ENCODE measurements at places on chromosomes 3 and 15.

DNA sequence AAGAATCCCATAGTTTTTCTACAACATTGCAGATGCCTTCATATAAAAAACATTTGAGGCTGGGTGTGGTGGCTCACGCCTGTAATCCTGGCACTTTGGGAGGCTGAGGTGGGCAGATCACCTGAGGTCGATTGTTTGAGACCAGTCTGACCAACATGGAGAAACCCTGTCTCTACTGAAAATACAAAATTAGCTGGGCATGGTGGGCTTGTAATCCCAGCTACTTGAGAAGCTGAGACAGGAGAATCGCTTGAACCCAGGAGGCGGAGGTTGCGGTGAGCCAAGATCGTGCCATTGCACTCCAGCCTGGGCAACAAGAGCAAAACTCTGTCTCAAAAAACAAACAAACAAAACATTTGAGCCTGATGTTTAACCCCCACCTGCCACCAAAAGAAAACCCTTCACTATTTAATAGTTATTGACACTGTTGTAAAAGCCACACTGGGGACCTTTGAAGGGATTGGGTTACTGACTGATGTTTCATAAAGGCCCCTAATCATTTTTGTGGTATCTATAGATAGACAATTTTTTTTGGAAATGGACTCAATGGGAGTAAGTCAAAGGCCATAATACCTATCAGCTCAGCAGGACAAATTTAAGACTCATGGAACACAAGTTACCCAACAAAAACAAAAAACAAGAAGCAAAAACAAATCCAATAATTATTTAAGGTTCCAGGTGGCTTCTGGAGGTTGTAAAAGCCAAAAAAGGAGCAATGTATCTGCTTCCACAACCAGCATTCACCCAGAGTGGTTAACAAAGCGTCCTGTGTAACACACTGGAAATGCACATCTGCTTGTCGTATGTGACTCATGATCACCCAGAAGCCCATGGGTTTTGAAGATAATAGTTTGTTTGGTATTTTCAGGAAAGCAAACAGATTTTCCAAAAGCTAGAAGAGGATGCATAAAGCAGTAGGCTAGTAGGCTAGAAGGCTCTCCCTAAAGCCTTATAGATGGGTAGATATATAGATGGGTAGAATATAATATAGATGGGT lies 41.2 kb downstream of the CDCP1 start:
- DNase-seq, result peak; percentile 60

GRCh38 chr3:185796431-185797107 lies 28.3 kb downstream of the IGF2BP2 start:
- no peak for DNase-seq

DNA sequence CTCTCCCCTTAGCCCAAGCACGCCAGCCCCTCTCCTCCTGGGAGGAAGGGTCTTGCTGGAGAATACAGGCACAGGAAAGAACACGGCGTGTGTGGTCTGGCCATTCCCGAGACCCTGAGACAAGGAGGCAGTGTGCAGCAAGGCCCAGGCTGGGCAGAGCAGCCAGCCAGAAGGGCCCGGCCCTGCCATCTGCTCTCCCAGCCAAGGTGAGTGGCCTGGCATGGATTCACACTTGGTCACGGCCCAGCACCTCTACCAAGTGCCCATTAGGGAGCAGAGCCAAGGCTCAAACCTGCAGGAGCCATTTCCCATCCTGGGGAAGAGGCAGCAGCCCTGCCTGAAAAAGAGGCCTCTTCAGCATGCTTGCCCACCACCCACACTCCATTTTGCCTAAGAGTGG lies 28.6 kb downstream of the MEGF11 start:
- no peak for DNase-seq

- no peak for DNase-seq
Observed at GRCh38 chr3:157132341-157132740, 27.6 kb downstream of the CCNL1 start.

- DNase-seq, result no peak
Observed at GRCh38 chr3:53536282-53536681, 41.9 kb downstream of the CACNA1D start.

GRCh38 chr3:127762787-127763105 lies 59.6 kb downstream of the MGLL start:
- no peak for DNase-seq

- no peak for DNase-seq
Observed at GRCh38 chr3:25338158-25338725, 89.8 kb upstream of the RARB start.

DNA sequence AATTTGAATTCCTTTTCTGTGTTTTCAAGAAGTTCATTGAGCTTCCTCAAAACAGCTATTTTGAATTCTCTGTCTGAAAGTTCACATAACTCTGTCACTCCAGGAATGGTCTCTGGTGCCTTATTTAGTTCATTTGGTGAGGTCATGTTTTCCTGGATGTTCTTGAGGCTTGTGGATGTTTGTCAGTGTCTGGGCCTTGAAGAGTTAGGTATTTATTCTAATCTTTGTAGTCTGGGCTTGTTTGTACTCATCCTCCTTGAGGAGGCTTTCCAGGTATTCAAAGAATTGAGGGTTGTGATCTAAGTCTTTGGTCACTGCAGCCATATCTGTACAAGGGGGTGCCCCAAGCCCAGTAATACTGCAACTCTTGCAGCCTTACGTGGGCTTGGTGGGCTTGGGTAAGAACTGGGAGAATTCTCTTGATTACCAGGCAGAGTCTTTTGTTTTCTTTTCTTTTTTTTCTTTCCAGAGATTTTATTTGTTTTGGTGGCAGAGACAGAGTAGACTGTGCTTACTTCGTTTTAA lies 19.3 kb upstream of the CCNDBP1 start:
- no peak for DNase-seq

GRCh38 chr3:138834596-138835396 lies at the start of gene PIK3CB:
Gene PIK3CB (minus strand): TSS chr3:138834928. CDS start chr3:138759343, 75,585 bp downstream.
- peak; percentile 79 for DNase-seq

GRCh38 chr3:134918441-134918840 lies 123.4 kb downstream of the EPHB1 start:
- DNase-seq, result peak; percentile 66

- peak; percentile 42 for DNase-seq
Observed at GRCh38 chr3:141881702-141882101, 5.3 kb downstream of the ATP1B3 start.

- DNase-seq, result no peak
Observed at GRCh38 chr3:107994956-107995715, 95.7 kb downstream of the CD47 start.

DNA sequence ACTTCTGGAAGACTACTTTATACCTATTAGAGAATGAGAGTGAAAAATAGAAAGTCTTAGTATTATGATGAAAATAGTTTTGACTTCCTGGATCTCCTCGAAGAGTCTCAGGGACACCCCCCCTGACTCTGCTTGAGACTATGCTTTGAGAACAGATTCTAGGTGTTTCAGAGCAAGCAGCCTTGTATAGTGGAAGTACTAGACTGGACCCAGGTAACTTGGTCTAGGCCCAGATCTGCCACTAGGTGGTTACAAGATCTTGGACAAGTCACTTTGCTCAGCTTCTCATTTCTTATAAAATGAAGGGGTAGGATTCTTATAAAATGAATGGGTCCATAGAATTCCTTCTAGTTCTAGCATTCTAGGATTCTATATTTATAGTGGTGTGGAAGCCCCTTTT lies 9.1 kb downstream of the ABHD5 start:
- DNase-seq, result no peak

GRCh38 chr3:72380711-72381493 lies 467.3 kb downstream of the SHQ1 start:
- peak; percentile 31 for DNase-seq

- DNase-seq, result no peak
Observed at GRCh38 chr15:69909719-69910444, 187.8 kb downstream of the TLE3 start.

- DNase-seq, result no peak
Observed at GRCh38 chr3:80040067-80040466, 272.3 kb upstream of the ROBO1 start.

- peak; percentile 54 for DNase-seq
Observed at GRCh38 chr3:52052831-52053306, 3.5 kb downstream of the DUSP7 start.

- no peak for DNase-seq
Observed at GRCh38 chr3:168096210-168096652, 507 bp upstream of the GOLIM4 start.

GRCh38 chr15:33963831-33964664 lies 4.2 kb upstream of the CHRM5 start:
- DNase-seq, result no peak

DNA sequence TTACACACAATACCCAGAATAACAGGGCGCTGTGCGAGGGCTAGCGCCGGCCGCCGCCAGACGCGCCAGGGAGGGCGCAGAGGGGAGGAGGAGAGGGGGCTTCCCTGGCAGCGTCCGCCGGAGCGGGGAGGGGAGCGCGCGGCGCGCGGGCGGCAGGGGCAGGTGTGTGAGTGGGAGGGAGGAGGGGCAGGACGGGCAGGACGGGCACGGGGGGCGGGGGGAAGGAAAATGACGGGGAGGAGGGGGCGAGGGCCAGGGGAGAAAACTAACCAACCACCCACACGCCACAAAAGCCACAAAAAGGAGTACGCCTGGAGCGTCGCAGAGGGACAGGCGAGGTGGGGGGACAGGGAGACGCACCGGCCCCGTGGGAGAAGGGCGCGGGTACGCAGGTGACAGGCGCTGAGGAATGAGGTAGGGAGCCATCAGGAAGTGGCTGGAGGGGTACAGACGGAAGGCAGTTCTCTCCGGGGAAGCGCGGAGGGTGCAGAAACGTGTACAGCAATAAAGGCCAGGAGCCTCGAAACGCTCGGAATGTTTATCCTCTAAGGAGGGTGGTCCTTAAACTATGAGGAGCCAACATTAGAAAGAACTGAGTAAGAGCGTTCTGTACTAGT lies 610 bp upstream of the SATB1 start:
- DNase-seq, result peak; percentile 71

DNA sequence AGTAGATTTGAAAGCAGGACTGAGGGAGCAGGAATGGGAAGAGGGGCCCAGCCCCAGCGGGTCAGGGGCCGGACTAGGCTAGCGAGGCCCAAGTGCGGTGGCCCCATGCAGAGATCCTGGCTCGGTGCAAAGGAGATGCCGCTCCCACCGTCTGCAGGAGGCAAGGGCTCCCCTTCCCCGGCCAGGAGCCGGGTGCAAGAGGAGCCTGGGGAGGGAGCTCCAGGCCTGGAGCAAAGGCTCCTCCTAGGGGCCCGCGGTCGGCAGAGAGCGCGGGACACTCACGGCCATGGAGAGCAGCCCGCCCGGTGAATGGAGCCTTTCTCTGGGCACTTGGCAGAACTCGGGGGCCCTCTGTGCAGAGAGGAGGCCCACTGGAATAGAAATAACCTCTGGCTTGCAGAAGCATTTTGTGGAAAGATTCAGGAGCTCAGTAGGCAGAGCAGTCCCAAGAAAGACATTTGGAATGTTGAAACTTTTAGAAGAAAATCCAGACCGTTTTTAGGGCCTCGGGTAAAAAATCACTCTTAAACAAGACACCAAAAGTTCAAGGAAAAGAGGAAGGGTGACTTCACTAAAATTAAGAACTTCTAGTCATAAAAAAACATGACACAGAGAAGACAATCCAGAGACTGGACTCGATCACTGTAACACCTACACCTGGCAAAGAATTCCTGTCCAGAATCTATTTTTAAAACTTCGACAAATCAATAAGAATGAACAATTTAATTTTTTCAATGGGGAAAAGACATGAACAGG lies 43.0 kb upstream of the USP3 start:
- no peak for DNase-seq

GRCh38 chr3:165638034-165638433 lies 199.2 kb downstream of the BCHE start:
- no peak for DNase-seq

All from T-helper 2 cell (primary cell).